ENCODE measurements at places on chromosomes 2 and 18.

- no peak for DNase-seq
Observed at GRCh38 chr2:186664385-186665043, 29.3 kb upstream of the FAM171B start.

GRCh38 chr2:903223-903900, 47.3 kb upstream of the SNTG2 start:
- DNase-seq = no peak

GRCh38 chr2:221792971-221793521, 220.9 kb upstream of the EPHA4 start:
- peak; percentile 52 for DNase-seq

- DNase-seq = no peak
Observed at GRCh38 chr18:7607540-7608173, 40.5 kb downstream of the PTPRM start.

GRCh38 chr18:14769381-14769780, 21.4 kb downstream of the ANKRD30B start:
- no peak for DNase-seq

DNA sequence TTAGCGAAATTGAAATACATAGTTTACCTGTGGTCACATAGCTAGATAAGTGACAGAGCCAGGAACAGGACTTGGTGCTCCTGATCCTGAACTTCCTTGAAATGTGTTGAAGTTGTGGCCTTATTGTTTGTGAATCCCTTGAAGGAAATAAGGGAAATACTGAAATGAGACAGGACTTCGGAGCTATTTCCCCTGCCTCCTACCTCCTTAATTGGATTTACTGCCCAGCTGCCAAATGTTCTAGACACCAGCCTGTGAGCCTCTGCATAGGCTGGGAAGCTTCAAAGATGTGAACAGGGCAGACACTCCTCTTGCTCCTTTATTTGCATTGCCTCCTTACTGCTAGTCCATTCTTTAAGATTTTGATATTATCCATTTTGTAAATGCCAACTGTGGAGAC, 135.2 kb downstream of the PRPF40A start:
- DNase-seq = no peak

DNA sequence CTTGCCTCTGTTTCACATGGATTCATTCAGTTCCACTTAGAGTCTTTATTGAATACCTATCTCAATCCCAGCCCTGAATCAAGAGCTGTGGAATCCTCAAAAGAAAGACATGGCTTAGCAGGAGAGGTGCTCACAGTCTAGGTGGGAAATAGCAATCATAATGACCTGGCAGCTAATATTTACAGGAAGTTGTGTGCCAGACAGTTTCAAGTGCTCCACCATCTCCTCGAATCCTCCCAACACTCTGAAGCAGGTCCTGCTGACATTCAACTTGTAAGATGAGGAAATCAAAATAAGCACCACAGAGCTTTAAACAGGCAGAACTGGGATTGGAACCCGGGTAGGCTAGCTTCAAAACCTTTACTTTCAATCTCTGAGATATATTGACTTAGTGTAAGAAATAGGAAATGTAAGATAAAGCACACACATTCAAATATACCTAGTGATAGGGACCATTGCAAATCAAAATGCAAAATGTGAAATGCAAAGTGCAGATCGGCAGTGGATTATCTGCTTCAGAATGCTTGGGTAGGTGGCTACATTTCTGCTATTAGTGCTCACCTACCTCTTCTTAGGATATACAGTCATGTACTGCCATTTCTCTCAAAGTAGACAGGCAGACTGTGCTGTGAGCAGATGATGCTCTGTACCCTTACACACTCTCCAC, 182.0 kb downstream of the PRKCE start:
- no peak for DNase-seq

- no peak for DNase-seq
Observed at GRCh38 chr2:43685357-43685756, 9.1 kb upstream of the C1GALT1C1L start.

GRCh38 chr2:69624611-69625010, 18.9 kb downstream of the AAK1 start:
- no peak for DNase-seq

DNA sequence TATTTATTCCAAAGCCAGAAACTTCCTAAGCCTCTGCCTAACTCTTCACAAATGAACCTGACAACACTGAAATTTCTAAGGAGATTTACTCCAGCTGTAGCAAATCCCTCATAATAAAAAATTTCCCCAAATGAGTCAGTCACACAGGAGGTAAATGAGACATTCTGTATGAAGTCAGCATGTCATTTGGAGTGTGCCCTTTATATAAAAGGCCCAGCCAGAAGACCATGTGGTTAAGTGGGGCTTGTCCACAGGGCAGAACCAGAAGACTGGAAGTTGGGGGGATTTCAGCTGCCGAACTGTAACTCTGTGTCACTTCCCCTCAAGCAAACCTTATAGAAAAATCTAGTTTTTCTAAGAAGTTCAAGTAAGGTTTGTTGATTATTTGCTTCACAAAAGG, 30.2 kb downstream of the NRP2 start:
- no peak for DNase-seq

- DNase-seq = no peak
Observed at GRCh38 chr2:187549193-187549592, 5.0 kb downstream of the TFPI start.

GRCh38 chr2:75090770-75091515, 108.4 kb downstream of the TACR1 start:
- no peak for DNase-seq

DNA sequence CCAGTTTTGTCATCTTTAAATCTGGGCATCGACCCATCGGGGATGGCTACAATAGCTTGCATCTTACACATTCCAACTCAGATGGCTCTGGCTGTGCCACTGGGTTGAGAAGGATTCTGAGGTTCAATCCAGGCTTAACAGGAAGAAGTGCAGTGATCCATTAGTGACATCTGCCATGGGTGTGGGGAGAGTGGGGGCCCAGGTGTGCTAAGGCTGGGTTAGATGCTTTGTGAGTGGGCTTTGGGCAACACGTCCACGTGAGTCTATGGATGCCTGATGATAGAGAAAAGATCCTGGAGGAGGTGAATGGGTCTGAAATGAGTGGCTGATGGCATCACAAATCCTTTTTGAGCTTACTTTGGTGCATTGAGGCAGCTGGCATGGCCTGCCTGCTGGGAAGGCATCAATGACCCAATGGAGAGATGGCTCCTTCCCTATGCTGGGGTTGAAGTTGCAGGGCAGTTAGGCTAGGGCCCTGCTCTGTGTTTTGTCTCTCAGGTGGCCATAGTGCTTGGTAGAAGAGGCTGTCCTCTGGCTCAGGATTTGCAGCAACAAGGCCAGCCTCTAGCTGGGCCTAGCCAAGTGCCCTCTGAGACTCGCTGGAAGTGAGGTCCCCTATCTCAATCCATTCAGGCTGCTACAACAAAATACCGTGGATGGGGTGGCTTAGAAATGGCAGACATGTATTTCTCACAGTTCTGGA, 56.7 kb downstream of the HS1BP3 start:
- no peak for DNase-seq

DNA sequence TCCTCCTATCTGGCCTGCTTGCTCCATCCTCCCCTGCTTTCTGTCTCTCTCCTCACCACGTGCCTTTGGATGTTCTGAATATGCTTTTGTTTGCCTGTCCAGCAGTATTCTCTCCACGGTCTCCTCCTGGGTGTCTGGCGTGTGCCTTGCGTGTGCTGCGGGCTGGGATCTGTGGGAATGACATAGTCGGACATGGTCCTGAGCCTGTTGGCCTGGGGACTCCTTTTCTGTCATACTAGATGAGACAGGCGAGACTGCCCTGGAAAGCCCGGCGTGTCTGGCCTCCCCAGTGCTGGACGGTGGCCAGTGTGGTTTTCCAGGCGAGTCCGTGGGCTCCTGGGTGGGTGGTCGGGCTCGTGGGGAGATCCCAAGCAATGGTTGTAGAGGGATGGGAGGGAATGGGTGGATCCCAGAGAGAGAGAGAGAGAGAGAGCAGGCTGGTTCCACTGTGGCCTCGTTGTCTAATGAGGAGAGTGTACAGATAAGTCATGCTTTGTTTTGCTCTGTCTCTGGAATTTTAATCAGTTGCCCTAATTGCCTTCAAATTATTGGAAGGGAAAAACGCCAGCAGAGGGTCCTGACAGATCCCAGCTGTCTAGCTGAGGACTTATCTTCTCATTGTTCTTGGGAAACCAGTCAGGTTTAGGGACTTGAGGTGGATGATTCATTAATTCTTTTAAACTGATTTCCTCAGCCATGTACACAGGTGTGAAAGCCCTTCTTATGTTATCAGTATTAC, 58.3 kb downstream of the HPCAL1 start:
- DNase-seq = no peak

GRCh38 chr2:121104721-121105141, 180.3 kb downstream of the TFCP2L1 start:
- DNase-seq = no peak

DNA sequence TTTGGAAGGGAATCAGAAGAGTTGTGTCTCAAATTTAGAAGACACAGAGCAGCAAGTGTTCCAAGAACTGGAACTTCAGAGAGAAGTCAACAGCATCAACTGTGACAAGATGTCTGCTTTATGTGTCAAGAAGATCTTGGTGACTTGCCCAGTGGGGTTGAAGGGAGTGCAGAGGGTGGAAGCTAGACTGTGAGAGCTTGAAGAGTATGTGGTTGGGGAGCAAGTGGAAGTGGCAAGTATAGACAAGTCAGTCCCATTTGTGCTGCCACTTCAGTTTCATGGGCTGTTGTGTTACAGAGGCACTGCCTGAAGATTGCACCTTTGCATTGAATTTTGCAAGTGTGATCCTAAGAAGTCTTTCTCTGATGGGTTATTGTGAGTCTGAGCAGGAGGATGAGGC, 68.7 kb upstream of the MC2R start:
- DNase-seq = no peak

DNA sequence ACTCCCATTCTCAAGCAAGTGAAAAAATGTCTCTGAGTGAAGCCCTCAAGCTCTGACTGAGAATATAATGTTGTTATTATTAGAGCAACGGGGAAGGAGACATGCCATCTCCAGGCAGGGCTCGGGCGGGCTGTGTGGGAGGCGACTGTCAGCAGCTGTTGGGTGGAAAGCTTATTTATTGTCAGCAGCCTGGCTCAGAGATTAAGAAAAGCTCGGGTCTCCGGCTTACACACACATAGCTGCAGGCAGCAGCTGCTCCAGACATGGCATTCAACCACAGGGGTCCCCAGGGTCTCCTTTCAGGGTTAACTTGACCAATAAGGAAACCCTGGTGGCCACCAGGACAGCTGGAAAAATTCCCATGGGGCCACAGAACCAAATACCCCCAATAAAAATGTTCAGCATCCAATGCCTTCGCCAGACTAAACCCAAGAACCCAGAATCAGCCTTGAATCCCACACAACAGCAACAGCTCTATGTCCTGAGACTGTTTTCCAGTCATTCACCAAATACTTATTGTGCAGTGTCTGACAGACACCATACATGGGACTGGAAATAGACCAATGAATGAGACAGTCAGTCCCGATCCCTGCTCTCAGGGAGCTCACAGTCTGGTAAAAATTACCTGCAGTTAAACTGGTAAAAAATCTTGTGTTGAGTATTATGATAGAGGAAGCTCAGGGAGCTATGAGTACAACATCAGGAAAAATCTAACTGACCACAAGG, 70.5 kb upstream of the RTN4 start:
- DNase-seq = no peak

- no peak for DNase-seq
Observed at GRCh38 chr2:215332872-215333595, 21.2 kb downstream of the ATIC start.

GRCh38 chr18:45255197-45255890, 359.9 kb upstream of the SLC14A2 start:
- no peak for DNase-seq

DNA sequence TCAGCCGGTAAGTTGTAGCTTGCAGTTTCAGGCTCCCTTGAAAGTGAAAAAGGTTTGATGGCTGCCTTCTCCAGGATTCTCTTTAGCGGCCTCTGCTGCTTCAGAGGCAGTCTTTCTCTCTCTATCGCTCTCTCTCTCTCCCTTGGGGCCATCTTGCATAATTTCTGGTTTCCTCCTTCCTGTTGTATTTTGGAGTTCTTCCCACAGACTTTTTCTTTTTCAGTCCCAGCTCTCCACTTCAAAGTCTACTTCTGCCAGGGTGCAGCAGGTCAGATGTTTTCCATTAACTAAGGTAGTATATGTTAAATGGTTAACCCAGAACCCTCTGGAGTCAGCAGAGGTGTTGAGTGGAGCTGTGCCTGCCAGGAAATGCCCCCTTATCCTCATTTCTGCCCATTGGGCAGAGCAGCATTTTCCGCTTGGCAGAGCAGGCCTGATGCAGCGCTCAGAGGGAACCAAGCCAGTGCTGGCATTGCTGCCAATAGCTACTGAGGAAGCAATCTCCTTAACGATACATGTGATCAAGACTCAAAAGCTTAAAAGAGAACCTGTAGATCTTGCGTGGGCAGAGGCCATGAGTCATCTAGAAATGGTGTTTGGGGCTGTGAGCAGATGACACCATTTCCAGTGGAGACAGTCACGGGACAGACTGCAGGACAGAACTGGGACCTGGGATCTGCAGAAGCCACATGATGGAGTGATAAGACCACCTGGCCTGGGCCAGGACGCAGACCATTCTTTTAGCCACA, 20.8 kb downstream of the DBI start:
- DNase-seq = no peak
